ENCODE measurements at places on chromosomes 4 and X.

- DNase-seq = no peak
Measured at GRCh38 chr4:7546809-7547367, 112.2 kb upstream of the PSAPL1 start.

DNA sequence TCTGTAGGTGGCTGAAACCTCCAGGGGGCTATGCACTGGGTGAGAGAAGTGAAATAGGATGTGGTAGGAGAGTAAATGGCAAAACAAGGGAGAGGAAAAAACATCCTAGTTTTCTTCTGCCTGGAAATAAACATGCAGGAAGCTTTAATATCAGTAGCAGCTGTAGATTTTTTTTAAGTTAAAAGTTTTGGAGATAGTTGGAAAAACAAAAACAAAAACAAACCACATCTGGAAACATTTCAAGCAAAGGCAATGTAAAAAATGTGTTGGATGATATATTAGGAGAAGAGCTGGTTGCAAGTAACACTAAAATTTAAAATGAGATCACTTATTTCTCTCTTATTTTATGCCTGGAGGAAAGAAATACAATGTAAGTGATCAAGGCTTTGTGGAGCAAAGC, 388.0 kb downstream of the SPRY1 start:
- DNase-seq = no peak

- DNase-seq = no peak
Measured at GRCh38 chr4:170386511-170386910, 296.8 kb upstream of the AADAT start.

DNA sequence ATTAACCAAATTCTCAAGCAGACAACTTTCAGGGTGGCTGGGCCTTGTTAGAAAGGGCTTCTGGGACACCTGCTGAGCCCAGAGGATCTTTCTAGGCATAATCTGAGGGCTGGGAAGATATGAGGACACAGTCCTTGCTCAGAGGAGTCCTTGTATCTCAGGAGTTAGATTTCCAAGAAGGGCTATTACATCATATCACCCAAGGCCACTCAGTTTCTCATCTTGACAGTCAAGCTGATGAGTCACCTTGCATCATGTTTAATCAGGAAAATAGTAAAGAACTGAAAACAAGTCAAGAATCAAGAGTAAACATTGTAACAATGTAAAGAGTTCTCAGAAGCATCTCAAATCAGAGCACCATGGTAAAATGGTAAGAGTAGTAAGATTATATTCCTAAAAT, 4.0 kb downstream of the PCYT1B start:
- no peak for DNase-seq

DNA sequence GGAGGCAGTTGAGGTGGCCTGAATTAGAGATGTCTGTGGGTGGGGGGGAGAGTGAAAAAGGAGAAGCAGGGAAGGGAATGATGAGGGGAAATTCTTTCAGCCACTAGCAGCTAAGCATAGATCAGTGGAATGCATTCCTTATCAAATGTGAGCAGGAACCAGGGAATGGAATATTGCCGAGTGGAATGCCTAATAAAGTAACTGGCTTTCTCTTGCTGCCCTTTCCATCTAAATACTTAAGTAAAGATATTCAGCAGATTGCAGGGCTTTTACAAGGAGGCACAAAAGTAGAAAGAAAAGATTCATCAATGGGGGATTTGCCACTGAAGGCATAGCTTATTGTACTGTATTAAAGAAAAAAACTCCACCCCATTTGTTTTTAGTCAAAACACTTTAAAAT, 263.0 kb upstream of the RPS6KA3 start:
- DNase-seq = no peak

GRCh38 chr4:113869743-113870375, 108.3 kb upstream of the CAMK2D start:
- DNase-seq = no peak

- no peak for DNase-seq
Measured at GRCh38 chr4:53461244-53461643, 83.8 kb downstream of the FIP1L1 start.

- no peak for DNase-seq
Measured at GRCh38 chr4:183181081-183181480, 82.0 kb downstream of the WWC2 start.

DNA sequence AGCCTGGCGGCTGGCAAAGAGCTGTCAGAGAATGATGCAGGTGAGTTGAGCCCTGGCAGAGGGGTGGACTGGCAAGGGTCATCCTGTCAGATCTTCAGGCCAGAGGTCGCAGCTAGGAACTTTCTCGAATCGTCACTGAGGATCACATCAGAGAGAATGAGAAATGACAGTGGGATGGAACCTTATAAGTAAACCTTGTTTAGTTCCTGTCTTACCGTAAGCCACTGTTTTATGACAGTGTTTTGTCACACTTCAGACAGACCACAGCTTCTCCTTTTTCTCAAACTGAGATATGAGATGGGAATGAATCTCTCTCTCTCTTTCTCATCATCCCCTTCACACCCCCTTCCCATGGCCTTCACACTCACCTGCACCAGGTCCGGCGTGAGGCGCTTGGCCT, 9.3 kb downstream of the DIPK2B start:
- DNase-seq = no peak

- DNase-seq = no peak
Measured at GRCh38 chr4:13067077-13067476, 417.1 kb downstream of the RAB28 start.

GRCh38 chr4:148454835-148455234, 12.6 kb upstream of the NR3C2 start:
- no peak for DNase-seq

- DNase-seq = no peak
Measured at GRCh38 chrX:118116713-118117550, at the start of gene KLHL13. Gene KLHL13, minus strand, starts transcription at chrX:118116810. Its CDS starts 88,337 bp downstream, at chrX:118028473.

DNA sequence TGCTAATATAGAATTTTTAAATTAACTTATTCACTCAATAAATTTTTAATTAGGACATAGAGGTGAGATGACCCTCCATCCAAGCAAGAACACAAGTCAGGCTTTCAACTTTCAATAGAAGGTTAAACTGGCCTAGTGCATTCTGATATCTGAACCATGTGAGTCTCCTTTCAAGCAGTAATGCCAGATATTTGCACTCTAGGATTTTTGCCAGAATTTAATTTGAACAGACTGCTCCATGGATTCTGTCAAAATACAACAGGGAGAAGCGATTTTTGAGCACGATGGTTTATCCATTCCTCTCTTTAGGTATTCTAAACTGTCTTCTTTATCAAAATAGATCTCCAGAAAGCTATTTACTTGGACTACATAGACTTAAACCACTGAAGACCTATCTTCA, 72.0 kb upstream of the DCLK2 start:
- DNase-seq = no peak

- peak; percentile 11 for DNase-seq
Measured at GRCh38 chr4:168585168-168586091, 88.6 kb downstream of the PALLD start.

Measured in NCI-H2171 treated with DMSO at 0.1 percent for 48 hours (cell line).